ENCODE measurements at places on chromosomes 6 and 20. TPM values are rescaled to one million over a fixed set of nuclear protein-coding genes. Genes with fewer than 3 reads are reported as not detected.

- DNase-seq: peak; percentile 45
These were observed 40.5 kb downstream of the HLA-F start for GRCh38 chr6:29763491-29764289.

DNA sequence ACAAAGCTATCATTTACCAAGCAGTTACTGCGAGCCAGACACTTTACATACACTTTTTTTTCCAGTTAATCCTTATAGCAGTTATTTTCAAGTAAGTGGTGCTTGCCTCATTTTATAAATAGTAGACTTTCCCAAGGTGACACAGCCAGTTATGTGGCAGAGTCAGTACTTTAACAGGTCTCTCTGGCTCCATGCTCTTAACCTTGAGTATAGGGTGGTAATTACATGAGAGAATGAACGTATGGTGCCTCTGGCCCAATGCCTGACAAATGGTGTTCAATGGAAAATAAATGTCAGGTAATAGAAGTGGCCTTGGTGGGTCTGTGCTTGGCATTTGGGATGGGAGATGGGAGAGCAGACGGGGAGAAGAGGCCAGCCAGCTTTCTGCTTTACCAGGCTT lies 316.3 kb downstream of the SLC35F1 start:
- no peak for DNase-seq

DNA sequence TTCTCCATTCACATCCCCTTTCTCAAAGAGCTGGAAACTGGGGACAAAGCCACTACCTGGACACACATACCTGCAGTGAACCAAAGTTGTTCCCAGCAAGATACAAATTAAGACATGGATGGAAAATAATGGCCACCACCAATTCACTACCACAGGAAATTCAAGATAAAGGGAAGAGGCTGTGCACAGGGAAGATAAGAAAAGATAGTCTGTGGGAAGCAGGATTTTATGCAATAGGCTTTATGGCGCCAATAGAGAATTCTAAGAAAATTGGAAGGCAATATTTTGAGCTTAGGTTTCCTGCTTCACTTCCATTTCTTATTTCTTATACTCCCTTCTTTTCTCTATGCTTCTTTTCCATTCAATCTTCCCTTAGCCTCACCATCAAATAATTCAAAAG lies 9.9 kb downstream of the GPX6 start:
- DNase-seq: no peak

DNA sequence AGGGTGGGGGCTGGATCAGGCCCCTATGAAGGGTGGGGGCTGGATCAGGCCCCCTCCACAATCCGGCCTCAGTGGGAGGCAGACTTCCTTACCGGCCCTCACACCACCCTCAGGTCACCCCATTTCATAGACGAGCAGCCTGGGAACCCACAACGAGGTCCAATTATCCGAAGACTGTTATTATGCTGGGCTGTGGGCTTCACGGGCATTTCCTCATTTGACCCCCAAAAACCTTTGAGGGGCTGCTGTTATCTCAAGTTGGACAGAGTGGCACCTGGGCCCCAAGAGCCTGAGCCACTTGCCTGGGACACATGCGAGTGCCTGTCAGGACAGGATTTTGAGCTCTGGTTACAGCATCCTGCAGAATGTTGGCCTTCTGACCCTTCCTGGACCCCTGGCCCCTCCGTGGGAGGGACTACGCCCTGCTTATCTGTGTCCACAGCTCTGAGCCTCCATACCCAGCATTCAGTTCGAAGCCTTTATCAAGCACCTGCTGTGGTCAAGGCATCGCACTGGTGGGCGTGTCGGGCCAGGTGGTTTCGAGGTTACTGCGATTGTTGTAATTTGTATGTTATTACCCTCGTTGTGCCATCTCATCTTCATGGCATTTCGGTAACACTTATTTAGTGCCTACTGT lies 34.5 kb upstream of the PCMTD2 start:
- DNase-seq: no peak

- peak; percentile 69 for DNase-seq
These were observed 1.5 kb downstream of the BAK1 start for GRCh38 chr6:33578588-33579011.

GRCh38 chr6:161143663-161144430 lies 130.0 kb downstream of the AGPAT4 start:
- no peak for DNase-seq

DNA sequence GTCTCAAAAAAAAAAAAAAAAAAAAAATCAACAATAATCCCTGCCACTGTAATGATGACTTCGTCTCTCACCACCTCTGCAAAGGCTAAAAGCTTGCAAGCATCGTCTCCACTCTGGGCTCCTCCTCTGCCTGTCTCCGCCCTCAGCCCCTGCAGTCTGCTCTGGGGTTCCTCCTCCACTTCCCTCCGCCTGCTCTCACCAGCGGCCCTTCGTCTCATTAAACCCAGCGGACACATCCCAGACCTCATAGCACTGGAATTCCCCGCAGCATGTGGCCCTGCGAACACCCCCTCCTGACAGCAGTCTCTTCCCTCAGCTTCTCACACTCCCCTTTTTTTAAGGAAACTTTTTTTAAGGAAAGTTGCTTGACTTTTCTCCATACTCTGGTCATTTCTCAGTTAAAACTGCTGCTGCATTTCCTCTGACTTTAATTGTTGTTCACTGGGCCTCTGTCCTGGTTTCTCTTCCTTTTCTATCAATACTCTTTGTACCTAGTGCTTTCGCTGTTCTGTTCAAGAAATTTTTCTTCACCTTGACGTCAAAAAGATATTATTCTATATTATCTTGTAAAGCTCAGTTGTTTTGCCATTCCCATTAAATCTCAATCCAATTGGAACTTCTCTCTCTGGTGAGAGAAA lies 70.9 kb upstream of the PLEKHG1 start:
- no peak for DNase-seq

- DNase-seq: no peak
These were observed 66.4 kb upstream of the ARMH2 start for GRCh38 chr6:24865161-24865560.

DNA sequence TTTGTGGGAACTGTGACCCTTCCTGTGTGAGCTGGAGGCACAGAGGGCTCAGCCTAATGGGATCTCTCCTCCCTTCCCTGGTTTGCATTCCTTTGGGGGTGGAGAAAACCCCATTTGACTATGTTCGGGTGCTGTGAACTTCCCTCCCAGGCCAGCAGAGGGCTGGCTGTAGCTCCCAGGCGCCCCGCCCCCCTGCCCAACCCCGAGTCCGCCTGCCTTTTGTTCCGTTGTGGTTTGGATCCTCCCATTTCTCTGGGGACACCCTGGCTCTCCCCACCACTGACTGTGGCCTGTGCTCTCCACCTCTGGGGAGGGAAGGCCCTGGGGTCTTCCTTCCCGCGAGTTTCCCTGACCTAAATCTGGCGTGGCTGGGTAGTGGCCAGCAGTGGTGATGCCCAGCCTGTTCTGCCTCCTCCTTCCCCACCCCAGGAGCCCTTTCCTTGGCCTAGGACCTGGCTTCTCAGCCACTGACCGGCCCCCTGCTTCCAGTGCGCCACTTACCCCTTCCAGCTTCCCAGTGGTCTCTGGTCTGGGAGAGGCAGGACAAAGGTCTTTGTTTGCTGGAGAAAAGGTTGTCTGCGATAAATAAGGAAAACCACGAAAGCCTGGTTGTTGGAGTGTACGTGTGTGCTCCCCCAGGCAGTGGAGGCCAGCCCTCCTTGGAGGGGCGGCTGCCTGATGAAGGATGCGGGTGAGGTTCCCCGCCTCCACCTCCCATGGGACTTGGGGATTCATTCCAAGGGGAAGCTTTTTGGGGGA lies 4.9 kb downstream of the VEGFA start:
- DNase-seq: peak; percentile 99

- DNase-seq: no peak
These were observed 23.8 kb upstream of the TNFAIP3 start for GRCh38 chr6:137843211-137843610.

- no peak for DNase-seq
These were observed 29.1 kb upstream of the ZC3H12D start for GRCh38 chr6:149513915-149514314.

DNA sequence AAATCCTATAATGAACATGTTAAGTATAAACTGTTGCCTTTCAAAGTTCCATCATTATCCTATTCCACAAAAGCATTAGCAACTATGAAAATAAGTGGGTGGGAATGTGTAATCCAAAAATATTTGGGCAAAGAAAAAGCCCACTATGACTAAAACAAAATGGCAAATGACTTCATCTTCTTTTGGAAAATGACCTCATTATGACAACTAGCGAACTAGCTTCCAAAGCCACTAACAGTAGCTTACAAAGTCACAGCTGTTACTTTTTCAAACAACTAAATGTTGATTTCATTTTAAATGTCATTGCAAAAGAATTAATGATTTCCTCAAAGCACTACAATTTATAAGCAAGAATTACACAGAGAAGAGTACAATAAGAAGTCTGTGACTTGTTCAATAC lies 49.8 kb upstream of the RUNX2 start:
- DNase-seq: no peak

ADGRF1 gene
- not detected for total RNA-seq

- DNase-seq: no peak
These were observed 21.9 kb upstream of the KIAA0408 start for GRCh38 chr6:127481111-127481510.

GRCh38 chr20:25221592-25222460 lies 26.1 kb upstream of the PYGB start:
- no peak for DNase-seq

DNA sequence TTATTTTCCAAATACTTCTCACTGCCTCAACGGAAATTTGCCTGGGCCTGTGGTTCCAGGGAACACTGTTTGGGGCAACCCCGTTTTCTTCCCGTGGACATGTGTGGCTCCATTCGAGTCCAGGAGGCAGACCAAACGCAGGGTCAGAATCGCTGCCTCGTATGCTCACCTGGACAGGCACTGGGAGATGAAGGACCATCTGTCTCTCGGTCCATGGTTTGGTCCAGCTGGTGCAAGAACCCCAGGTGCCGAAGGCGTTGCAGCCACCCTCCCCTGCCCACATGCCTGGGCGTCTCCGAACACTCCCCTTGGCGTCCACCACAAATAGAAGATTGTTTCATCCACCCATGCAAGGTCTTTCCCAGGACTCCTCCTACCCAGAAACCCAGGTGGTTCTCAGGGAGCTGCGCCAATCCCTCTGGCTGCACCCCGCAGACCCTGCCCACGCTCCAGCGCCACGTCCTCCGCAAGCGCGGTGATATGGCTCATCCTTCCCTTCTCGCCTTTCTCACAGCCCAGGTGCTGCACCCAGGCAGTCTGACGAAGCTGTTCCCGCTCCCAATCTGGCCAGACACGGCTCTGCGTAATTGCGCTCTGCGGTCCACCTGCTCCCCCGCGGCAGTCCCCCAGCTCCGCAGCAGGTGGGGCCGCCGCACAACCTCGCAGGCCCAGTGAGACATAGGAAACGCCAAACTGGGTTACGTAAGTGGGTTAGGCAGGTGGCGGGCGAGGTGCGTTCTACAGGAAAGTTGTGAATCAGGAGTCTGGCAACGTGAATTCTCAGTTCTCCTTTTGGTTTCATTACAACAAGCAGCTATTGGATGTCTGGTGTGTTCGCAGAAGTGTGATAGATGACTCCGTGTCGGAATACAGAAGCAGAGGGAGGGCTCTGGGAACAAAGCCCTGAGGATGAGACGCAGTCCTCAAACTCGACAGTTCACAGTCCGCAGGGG lies 146.2 kb upstream of the ECI2 start:
- peak; percentile 77 for DNase-seq

DNA sequence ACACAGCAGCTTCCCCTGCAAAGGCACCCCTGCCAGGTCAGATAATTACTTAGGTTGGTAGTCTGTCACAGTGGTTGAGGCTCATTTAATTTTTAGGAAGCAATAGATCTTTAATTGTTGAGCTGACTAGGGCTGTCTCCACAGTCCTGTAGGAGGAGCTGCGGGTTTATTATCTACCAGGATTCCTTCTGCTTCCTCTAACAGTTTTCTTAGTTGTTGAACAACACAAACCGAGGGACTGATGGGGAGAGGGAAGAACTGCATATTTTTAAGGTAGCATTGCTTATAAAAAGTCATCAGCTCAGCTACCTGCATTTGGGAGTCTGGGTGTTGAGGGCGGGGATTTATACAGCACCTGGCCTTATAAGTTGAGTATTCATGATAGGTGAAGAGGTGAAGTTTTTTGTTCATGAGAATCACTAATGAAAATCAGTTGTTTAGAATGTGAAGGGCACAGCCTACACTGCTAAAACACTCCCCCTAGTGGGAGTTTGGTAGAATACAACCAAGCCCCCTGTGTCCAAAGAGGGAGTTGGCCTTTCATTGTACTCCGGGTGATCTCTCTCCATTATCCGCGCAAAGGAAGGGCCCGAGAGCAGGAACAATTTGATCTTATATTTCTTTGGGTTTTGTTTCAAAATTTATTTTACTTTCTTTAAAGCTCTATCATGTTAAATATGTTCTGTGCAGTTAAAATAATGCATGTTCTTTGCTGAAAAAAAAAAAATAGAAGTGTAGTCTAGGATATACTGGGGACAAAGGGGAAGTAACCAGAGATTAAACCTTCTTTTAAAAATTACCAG lies 69.6 kb downstream of the SSR1 start:
- DNase-seq: peak; percentile 94

DNA sequence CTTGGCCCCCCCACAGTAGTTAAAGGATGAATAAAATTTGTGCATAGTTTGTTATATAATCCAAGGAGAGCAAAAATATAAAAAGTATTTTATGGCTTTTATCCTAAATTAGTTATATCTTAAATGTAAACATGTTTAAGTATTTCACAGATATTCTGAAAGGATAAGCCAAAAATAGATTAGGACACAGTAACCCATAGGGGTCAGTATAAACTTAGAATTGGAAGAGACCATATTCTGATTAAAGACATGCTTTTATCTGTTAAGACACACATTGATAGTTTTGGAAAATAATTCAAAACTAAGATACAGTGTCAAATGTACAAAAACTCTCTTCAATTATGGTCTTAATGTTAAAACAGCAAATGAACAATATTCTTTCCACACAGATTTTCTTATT lies 4.5 kb upstream of the SERINC1 start:
- DNase-seq: peak; percentile 54

DNA sequence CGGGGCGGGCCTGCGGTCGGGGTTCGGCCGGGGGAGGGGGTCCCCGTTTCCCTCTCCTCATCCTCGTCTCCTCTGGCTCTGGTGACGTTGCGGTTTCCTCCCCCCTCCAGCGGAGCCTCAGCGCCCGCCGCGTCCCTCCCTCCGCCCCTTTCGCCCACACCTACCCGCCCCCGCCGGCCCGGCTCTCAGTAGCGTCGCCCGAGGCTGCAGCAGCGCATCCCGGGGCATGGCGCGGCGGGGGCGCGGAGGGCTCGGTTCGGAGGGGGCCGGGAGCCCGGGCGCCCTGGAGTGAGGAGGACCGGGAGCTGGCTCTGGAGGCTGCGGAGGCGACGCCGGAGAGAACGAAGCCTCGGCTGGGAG lies at the start of gene DSE:
Gene DSE (plus strand): TSS at position 188 of the 360 bp plus-strand sequence. CDS start 28,304 bp downstream, outside the sequence.
- DNase-seq: peak; percentile 92

All from osteoblast (primary cell).